ENCODE measurements at places on chromosomes 7 and 10. TPM values are rescaled to one million over a fixed set of nuclear protein-coding genes. Genes with fewer than 3 reads are reported as not detected.

GRCh38 chr7:11970132-11970531 lies 138.1 kb upstream of the THSD7A start:
- H3K4me3 ChIP-seq: no peak overlapping the region
- H3K4me1 ChIP-seq: no peaks in the 10 kb centered on the region
- H3K36me3 ChIP-seq: no peaks in the 10 kb centered on the region
- DNase-seq: no peak

- no peaks in the 10 kb centered on the region for H3K27me3 ChIP-seq
- H3K27ac ChIP-seq: no peak overlapping the region
- H3K4me1 ChIP-seq: peaks cover 18% of the 10 kb centered on the region
- no peaks in the 10 kb centered on the region for H3K36me3 ChIP-seq
These were observed 14.6 kb upstream of the PSAP start for GRCh38 chr10:71865561-71866041.

GRCh38 chr7:78134256-78134655 lies 335.7 kb downstream of the PHTF2 start:
- no peak overlapping the region for H3K4me3 ChIP-seq
- no peaks in the 10 kb centered on the region for H3K4me1 ChIP-seq
- no peaks in the 10 kb centered on the region for H3K36me3 ChIP-seq
- no peaks in the 10 kb centered on the region for H3K27me3 ChIP-seq

CRYGN gene
- 0.41 TPM for total RNA-seq
